Peyer's patch (tissue), 4 donors: ENCODE measurements at places on chromosomes 1 and 21. TPM values are rescaled to one million over a fixed set of nuclear protein-coding genes. Genes with fewer than 3 reads are reported as not detected.

Gene CHD5
- total RNA-seq: 0.27 TPM

Gene AIM2
- total RNA-seq: 1.5 TPM

Gene EXOSC10
- 55.0 TPM for total RNA-seq

- H3K4me1 ChIP-seq: no peaks in the 10 kb centered on the region
- H3K27ac ChIP-seq: no peak overlapping the region
- DNase-seq: no peak
- no peak overlapping the region for H3K4me3 ChIP-seq
- H3K27me3 ChIP-seq: no peaks in the 10 kb centered on the region
Measured at GRCh38 chr1:204503122-204503912, 8.7 kb upstream of the PIK3C2B start.

- no peak overlapping the region for H3K4me3 ChIP-seq
- peaks cover 6% of the 10 kb centered on the region for H3K4me1 ChIP-seq
- no peak for DNase-seq
- no peak overlapping the region for H3K27ac ChIP-seq
- no peaks in the 10 kb centered on the region for H3K27me3 ChIP-seq
Measured at GRCh38 chr1:51871351-51871975, 7.1 kb downstream of the NRDC start.

DNA sequence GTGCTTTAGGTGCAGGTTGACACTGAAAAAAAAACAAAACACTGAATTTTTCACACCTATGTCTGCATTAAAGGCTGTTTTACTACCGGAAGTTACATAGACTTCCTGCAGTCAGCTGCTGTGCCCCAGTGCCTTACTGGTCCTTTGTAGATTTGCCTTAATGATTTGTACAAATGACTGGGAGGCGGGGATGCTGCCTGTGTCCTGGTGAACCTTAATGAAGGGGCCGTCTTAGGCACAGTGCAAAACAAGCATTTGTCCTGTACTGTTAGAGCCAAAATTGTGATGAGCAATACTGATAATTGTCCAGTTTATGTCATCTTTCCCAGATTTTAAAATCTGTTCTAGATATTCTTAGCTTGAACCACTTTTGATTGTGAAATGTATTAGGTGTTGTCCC, 90.9 kb upstream of the PGD start:
- H3K27ac ChIP-seq: no peak overlapping the region
- H3K4me3 ChIP-seq: no peak overlapping the region
- H3K27me3 ChIP-seq: no peaks in the 10 kb centered on the region
- no peaks in the 10 kb centered on the region for H3K36me3 ChIP-seq
- DNase-seq: peak; percentile 21
- no peaks in the 10 kb centered on the region for H3K4me1 ChIP-seq

DNA sequence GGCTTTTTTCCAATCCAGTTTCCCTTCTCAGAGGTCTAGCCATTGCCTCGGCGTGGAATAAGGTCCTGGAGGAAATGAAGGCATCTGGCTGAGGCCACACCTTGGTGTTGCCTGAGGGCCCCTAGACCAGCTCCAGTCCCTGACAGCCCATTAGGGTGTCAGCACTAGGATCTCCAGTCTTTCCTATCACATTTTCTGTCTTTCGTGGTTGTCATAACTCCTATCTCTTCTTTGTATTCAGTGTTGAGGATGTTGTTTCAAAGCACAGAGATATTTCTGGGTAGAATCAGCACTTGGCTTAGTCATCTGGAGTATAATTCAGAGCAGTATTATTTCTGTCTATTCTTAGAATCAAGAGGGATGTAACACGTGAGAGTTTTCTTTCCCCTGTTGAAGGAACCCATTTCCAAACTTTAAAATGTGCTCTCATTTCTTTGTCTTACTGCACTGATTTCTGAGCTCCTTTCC, 844.3 kb downstream of the KCNT2 start:
- no peaks in the 10 kb centered on the region for H3K36me3 ChIP-seq
- H3K27me3 ChIP-seq: no peaks in the 10 kb centered on the region
- H3K4me3 ChIP-seq: no peak overlapping the region
- no peak for DNase-seq

GRCh38 chr1:22428672-22429071, 23.0 kb upstream of the ZBTB40 start:
- H3K36me3 ChIP-seq: no peaks in the 10 kb centered on the region
- no peaks in the 10 kb centered on the region for H3K27me3 ChIP-seq
- H3K4me3 ChIP-seq: peak overlapping the region; percentile 3
- H3K4me1 ChIP-seq: no peaks in the 10 kb centered on the region
- no peak for DNase-seq
- no peak overlapping the region for H3K27ac ChIP-seq

DNA sequence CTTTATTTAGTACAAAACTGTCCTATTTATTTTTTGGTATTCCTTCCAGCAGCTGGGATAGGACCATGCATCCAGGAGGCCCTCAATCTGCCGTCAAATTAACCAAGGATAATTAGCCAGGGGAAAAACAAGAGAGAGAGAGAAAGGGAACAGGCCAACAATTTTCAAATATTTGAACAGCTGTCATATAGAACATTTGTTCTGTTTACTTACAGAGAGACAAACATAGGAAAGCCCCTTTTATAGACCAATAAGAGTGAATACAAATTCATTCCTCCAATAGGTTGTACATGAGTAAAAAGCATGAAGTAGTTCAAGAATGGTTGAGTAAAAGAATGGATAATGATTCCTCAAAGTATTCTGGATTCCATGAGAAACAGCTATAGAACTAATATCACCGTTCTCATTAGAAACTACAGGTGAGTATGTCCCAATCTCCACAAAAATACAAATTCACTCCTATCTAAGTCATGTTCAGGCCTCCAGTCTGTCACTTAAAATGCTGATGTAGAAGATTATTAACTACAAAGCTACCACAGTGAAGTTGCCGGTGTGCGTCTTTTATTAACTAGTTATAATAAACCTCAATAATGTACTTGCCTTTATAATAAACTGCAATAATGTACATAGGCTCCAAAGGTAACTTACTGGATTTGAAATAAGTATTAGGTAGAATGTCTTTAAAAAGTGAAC, 64.8 kb upstream of the GNG4 start:
- DNase-seq: no peak
- H3K27me3 ChIP-seq: no peaks in the 10 kb centered on the region
- no peaks in the 10 kb centered on the region for H3K36me3 ChIP-seq
- H3K27ac ChIP-seq: no peak overlapping the region
- H3K4me3 ChIP-seq: no peak overlapping the region
